ENCODE measurements at places on chromosomes 5 and 9. TPM values are rescaled to one million over a fixed set of nuclear protein-coding genes. Genes with fewer than 3 reads are reported as not detected.

TTLL11 gene
- polyA plus RNA-seq: 3.5 TPM

F12 gene
- polyA plus RNA-seq: 6.5 TPM

BHMT2 gene
- polyA plus RNA-seq: not detected

PCDHA8 gene
- not detected for polyA plus RNA-seq

Measured in B cell (primary cell).